Neuronal stem cell (in vitro differentiated cells): ENCODE measurements at places on chromosomes 5 and 9.

DNA sequence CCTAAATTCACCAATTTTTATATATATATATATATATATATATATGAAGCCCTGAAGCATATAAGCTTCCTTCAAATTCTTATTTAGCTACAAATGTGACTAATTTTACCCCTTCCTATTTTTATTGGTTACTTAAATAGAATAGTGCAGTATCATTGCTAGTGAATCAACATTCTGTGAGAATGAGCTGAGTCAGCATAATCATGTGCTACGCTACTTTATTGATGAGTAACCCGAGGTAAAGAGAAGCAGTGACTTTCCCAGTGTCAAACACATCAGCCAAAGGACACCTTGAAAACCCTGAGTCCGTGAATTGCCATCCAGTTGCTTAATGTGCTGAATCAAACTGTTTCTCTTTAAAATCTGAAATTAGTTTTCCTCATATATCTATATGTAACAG lies 546.2 kb downstream of the DMRTA1 start:
- no peaks in the 10 kb centered on the region for H3K36me3 ChIP-seq
- no peak overlapping the region for H3K27ac ChIP-seq
- H3K4me3 ChIP-seq = no peak overlapping the region
- no peaks in the 10 kb centered on the region for H3K27me3 ChIP-seq
- no peaks in the 10 kb centered on the region for H3K4me1 ChIP-seq
- DNase-seq = no peak

DNA sequence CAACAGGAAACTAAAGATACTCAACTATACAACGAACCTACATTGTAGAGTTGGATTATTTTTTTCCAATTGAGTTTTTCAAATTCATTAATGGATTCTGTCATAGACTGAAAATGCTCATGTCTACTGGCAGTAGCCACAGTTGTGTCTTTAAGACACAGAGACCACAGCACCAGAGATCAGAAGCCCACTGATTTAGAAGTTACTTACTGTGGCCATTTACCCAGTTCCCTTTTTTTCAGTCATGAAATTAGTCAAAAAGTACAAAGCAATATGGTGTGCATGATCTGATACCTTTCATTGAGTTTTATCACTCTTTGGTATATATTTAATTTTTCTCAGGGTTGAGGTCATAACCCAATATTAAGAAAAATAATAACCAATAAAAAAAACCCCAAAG lies 1640.2 kb upstream of the WWC1 start:
- DNase-seq = no peak
- no peaks in the 10 kb centered on the region for H3K4me1 ChIP-seq
- no peaks in the 10 kb centered on the region for H3K27me3 ChIP-seq
- no peak overlapping the region for H3K27ac ChIP-seq
- H3K4me3 ChIP-seq = no peak overlapping the region

DNA sequence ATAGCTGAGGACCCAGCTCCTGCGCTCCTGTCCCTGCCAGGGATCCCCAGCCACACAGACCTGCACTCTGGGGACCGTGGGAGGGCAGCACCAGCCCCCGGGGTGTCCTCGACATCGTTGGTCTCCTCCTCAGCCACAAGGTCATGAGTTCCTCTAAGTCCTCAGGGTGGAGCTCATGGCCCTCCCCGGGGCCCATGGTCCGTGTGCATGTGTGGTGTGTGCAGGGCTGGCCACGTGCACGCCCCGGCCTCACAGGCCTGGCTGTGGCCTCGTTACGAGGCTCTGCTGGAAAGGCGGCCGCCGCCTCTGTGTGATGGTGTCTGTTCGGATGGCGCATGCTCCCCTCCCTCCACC lies 16.1 kb upstream of the AJM1 start:
- no peak overlapping the region for H3K27ac ChIP-seq
- no peak overlapping the region for H3K4me3 ChIP-seq
- H3K36me3 ChIP-seq = peaks cover 85% of the 10 kb centered on the region
- H3K27me3 ChIP-seq = no peaks in the 10 kb centered on the region
- H3K4me1 ChIP-seq = no peaks in the 10 kb centered on the region

- H3K4me3 ChIP-seq = no peak overlapping the region
- DNase-seq = no peak
- no peaks in the 10 kb centered on the region for H3K36me3 ChIP-seq
Observed at GRCh38 chr5:142602720-142603245, 83.1 kb downstream of the FGF1 start.

DNA sequence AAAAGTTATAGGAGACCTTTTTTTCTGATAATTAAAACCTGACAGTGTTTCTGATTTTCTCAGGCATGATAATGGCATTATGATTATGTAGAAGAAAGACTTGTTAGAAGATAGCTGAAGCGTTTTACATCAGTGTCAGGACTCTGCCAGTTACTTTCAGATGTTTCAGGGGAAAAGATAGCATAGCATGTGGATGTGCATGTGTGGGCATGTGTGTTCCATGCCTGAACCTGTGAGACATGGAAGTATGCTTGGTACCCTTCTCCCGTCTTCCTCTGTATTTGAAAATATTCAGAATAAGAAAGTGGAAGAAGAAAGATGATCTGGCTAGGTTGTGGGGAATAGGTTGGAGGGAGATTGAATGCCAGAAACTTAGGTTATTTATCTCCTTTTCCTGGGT lies 113.1 kb upstream of the PCAT7 start:
- H3K36me3 ChIP-seq = peaks cover 73% of the 10 kb centered on the region
- H3K27me3 ChIP-seq = no peaks in the 10 kb centered on the region
- no peak for DNase-seq
- no peak overlapping the region for H3K4me3 ChIP-seq
- no peak overlapping the region for H3K27ac ChIP-seq
- H3K4me1 ChIP-seq = no peaks in the 10 kb centered on the region
